CD4-positive, alpha-beta T cell treated with Interleukin-15 for 1 hour (primary cell): ENCODE measurements at places on chromosomes 2 and 18.

GRCh38 chr18:47915229-47915628 is 15.2 kb downstream of the SMAD2 start:
- DNase-seq: no peak

DNA sequence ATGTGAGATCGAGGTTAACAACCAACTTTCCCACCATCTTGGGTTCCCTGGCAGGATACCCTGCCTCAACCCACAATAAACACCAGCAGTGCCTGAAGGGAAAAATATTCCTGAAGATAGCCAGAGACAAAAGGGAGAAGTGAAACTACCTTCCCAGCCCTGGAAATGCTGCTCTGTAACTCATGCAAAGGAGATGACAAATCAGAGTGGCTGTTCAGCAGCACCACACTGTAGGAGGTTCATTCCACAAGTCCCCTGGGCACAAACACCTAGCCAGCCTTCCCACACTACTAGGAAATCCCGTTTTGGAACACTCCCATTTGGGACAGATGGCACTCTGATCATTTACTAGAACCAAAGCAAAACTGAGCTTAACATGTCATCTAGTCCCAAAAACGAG is 190.7 kb upstream of the RBBP8 start:
- DNase-seq: no peak

- DNase-seq: no peak
Observed at GRCh38 chr18:34221971-34222306, 2.8 kb downstream of the NOL4 start.

DNA sequence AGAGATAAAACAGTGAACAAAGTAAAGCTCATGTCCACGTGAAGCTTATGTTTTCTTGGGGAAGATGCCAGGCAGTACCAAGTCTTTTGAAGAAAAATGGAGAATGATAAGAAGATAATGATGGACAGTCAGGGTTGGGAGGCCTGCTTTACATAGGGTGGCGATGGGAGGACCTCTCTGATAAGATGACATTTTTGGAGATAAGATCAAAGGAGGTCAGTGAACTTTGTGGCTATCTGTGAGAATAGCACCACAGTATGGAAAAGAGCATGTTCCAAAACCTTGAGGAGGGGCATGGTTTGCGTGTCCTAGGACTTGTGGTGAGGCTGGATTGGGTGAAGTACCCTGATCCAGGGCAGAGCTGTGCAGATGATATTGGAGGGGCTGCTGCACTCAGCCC is 461.7 kb upstream of the NRP2 start:
- DNase-seq: no peak

DNA sequence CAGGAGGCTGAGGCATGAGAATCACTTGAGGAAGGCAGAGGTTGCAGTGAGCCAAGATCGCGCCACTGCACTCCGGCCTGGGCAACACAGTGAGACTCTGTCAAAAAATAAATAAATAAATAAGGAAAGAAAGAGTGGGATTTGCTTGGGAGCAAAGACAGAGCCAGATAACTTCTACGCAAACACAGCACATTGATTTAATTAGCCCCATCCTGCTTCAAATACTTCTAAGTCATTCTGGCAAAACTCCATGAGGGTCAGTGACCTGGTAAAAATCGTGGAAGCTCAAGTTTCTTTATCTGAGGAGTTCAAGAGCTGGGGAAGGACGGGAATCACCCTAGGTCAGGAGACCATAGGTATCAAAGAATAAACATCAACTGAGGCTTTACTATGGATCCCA is 70.6 kb upstream of the TCF7L1 start:
- no peak for DNase-seq

- no peak for DNase-seq
Observed at GRCh38 chr2:50782543-50782942, 249.4 kb downstream of the NRXN1 start.

DNA sequence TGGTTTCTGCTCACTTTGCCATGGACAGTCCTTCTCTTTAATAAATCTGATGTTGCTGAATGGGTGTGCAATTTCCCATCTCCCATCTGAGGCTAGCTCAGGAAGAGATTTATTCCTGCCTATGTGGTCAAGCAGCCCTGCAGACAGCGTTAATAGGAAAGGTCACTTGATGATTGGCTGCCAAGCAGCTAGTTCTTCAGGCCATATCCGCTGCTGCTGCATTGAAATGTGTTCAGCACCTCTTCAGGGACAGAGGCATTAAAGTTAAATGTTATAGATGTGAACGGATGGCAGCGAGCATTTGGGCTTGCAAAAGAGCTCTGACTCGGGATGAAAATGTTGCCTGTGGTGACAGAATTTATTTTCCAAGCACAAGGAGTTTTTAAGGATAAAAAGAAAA is 474.2 kb downstream of the PIK3C3 start:
- DNase-seq: no peak

DNA sequence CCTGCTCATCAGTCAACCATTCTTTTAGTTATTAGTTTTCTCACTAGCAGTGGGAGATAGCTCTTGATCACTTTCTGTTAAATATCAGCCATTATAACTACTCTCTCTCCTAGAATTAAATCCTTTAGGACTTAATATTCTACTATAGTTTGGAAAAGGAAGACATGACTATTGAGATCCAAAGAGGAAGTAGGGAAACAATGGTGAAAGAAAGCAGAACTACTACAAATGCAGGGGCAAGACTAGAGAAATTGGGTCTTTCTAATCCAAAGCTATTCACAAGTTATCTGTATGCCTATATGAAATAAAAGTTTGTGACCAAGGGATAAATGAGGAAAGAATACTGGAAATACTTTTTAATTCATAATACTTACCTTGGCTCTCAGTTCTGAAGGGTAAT is 65.1 kb downstream of the SRBD1 start:
- no peak for DNase-seq

DNA sequence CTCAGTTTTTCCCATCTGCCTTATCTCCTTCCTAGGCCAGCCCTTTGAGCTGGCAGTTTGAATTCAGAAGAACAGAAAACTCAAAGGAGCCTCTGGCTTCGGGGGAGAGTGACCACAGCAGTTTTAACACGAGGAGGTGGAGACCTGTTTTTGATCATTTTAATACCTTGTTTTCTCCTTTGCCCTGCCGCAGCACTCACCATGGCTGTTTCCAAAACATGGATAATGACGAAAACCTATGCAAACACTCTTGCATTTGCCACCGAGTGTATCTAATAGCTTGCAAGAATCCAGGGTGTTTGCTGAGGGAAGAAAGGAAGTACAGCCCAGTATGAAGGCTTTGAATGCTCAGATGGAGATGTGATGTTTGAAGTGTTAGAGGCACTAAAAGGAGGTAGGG is 167.1 kb downstream of the PRKCE start:
- no peak for DNase-seq

- DNase-seq: no peak
Observed at GRCh38 chr2:43178055-43178598, 48.3 kb downstream of the ZFP36L2 start.

GRCh38 chr2:37005118-37005868 is 39.0 kb upstream of the STRN start:
- no peak for DNase-seq

GRCh38 chr2:176461809-176462670 is 192.8 kb downstream of the MTX2 start:
- no peak for DNase-seq

DNA sequence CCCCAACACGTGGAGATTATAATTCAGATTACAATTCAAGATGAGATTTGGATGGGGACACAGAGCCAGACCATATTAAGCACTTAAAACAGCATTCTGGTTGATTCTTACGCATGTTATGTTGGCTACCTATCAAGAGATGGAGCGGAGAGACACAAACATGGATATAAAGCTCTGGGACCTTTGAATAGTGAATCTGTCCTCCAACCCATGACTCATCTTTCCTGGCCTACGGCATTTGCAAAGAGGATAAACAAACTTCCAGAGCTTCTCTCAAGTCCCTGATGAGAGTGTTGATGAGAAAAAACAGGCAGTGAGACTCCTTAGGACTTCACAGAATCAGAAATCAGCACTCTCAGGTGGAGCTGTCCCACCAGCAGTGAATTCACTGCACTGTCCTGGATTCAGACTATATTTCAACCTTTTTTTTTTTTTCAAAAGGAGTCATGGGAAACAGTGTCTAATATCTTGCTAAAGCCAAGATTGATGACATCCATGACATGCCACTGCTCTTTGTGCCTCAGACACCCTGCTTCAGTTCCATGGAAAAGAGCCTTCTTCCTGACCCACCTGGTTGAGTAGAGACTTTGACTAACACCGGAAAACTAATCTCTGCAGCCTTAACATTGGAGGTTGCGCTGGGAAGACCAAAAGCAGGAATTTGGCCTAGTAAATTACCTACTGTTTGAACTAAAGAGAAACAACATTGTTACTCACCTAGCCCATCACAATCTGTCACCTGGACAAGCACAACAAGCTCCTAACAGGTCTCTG is 62.1 kb upstream of the NPAS2 start:
- DNase-seq: no peak

DNA sequence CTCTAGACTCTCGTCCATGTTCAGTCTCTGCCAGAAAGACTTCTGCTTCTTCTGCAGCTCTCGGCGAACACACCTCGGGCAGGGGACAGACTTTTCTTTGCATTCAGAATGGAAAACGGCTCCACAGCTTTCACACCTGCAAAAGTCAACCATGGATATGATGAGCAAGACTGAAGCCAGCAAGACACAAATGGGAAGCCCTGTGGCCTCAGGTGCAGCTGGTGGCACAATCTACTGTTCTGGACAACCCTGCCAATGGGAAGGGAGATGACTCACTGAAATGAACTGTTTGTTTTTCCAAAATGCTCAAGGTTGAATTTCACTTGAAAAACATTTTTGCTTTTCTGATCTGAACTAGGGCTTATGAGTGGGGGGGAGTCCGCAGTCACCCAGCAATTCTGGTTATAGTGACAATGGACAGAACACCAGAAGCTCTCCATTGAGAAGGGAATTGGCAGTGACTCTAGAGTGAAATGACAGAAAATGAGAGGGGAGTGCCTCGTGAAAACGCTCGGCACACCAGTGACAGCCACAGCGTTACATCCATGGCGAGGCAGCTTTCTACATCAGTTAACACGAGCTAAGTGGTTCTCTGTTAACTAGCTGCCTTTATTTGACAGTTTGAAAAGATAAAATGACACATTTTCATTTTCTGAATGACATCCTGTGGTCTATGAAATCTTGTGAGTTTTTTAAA is 58.8 kb upstream of the FZD5 start:
- DNase-seq: no peak

DNA sequence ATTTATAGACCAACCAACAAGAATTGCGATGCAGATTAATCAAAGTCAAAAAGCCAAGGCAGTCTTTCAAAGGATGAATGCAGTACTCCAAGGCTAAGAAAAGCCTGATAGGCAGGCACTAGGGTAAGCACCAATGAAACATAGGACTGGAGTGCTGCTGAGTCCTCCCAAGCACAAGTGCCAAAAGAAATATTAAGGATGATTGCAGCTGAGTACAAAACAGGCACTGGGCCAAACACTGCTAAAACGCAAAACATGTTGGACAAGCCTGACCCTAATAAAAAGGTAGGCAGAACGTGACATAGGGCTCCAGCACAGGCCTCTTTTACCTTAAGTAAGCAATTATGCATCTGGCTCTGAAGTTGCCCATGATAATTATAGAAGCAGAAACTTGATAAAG is 160.1 kb upstream of the LRP1B start:
- DNase-seq: no peak

DNA sequence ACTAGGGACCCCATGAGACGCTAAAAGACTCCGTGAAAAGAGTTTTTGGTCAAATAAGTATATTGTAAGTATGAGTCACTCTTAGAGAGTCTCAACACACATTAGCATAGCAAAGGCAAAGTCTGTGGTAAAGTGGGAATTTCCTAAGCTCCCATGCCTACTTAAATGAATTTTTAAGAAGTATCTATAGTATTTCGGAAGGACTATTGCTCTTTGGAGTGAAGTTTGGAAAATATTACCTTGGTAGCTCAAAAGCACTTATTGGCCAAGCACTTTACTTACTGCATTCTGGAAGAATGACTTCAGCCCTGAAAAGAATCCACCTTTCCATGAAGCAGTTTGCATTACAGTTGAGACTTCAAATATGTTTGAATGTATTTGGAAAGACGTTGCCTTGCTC is 57.1 kb downstream of the CAVIN2 start:
- DNase-seq: no peak

DNA sequence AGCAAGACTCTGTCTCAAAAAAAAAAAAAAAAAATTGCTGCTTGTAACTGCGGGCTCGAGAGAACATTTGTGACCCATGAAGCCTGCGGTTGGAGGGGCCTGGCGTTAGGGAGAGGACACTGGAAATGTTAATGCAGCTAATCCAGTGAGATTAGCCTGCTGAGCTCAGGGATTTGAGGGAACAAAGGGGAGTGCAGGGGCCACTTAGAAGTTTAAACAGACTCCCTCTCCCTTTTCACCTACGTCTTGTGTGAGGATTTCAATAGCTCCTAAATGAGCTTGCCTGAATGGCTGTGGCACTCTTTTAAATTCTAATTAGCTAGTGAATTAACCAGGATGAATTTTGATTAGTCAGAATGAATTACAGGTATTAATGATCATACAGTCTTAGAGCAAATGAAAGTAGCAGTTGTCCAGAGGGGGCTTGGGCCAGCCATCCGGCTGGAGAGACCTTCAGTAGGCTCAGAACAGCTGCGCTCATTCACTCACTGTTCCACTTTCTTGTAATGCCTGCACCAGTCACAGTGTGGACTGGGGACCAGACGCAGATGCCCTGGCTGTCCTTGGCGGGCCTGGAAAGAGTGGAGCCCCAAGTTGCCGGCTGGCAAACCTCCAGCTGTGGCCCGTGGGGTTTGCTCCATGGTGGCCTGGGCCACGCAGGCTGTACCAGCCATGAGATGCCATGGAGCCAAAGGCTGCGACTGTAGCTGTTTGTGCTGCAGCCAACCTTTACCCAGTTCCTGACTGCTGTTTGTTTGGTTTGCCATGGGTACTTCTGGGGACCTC is 20.8 kb downstream of the LDLRAD4 start:
- no peak for DNase-seq

DNA sequence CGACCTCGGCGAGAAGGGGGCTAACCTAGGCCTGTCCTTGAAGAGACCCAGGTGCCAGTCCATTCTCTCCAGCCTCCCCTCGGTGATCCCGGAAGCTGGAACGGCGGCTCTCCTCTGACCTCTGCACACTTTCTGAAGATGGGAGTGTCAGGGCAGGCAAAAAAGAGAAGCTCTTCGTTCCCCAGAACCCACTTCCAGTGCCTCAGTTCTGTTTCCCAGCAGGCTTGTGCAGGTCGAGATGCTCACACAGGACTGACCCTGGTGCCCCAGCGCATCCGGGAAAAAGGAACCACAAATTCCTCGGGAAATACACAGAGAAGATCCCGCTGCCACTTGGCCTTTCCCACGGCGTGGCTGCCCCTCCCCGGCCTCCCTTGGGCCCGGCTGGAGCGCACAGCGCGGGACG is 681 bp upstream of the PTPN18 start:
- no peak for DNase-seq
